AG04450 (cell line): ENCODE measurements at places on chromosomes 11 and 22. TPM values are rescaled to one million over a fixed set of nuclear protein-coding genes. Genes with fewer than 3 reads are reported as not detected.

The RFPL1 gene
- polyA plus RNA-seq = not detected in 2 replicates

GRCh38 chr11:57539342-57539741 is 1.9 kb downstream of the SMTNL1 start:
- DNase-seq = no peak

GRCh38 chr11:60879971-60880588 is 12.7 kb downstream of the ZP1 start:
- DNase-seq = no peak

- no peak for DNase-seq
Measured at GRCh38 chr11:103729617-103730016, 306.8 kb upstream of the DDI1 start.

The PGA4 gene
- polyA plus RNA-seq = 0.82 and 1.1 TPM in 2 replicates

GRCh38 chr11:104844451-104844850 is 53.8 kb downstream of the CASP12 start:
- DNase-seq = no peak

The ABTB2 gene
- 0.43 and 0.58 TPM in 2 replicates for polyA plus RNA-seq

- DNase-seq = no peak
Measured at GRCh38 chr11:47980907-47981621, 705 bp downstream of the PTPRJ start.

- DNase-seq = no peak
Measured at GRCh38 chr22:49303781-49304461, 523.8 kb downstream of the BRD1 start.

- DNase-seq = no peak
Measured at GRCh38 chr11:133175103-133175502, 357.2 kb downstream of the OPCML start.

The DRICH1 gene
- polyA plus RNA-seq = 0.09 and 0.17 TPM in 2 replicates

DNA sequence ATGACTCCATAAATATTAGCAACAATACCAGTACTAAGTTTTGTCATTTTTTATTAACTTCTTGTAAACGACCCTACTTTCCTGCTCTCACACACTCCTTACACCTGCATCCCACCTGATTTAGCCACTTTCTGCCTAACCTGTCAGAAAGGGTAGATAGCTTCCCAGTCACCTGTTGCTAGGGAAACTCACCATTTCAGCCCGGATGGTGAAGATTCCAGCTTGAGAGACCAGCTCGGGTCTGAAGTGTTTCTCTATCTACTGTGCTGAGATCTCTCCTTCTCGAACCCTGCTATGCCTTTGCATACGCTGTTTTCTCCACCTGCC is at the start of gene PARVG:
Gene PARVG (plus strand): TSS at position 220 of the 327 bp plus-strand sequence. CDS start 2,405 bp downstream, outside the sequence.
- no peak for DNase-seq

The CSNK2A3 gene
- 3.8 and 5.2 TPM in 2 replicates for polyA plus RNA-seq

- no peak for DNase-seq
Measured at GRCh38 chr11:95338430-95338991, 107.5 kb upstream of the SESN3 start.

The SLC22A8 gene
- polyA plus RNA-seq = not detected in 2 replicates

The E2F8 gene
- 0.98 and 1.0 TPM in 2 replicates for polyA plus RNA-seq

The HIKESHI gene
- 120 and 129 TPM in 2 replicates for polyA plus RNA-seq

DNA sequence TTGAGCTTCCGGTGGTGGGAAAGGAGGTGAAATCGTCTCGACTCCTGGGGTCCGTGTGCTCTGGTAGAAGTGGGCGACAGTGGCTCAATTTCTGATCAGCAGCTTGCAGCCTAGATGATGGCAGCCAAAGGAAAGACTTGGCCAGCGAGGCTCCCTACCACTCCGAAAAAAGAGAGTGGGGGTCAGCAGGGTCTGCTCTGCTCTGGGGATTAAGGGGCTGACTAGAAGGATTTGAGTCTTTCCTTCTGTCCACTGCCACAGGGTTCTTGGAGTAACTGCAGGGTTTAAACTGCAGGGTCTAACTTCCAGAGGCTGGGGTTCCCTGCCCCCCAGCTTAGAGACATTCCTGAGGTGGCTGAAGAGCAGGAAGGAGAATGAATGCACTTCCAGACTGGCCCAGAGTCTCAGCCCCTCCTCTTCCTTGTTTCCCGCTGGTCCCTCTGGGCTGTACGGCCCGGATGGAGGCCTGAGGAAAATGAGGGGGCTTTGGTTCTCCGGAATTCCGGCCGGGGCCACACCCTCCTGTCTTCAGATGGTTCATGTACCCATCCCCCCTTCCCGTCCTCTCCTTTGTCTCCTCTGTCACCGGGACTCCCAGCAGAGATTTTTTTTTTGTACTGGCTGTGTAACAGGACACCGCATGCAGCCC is 907 bp downstream of the SERPINH1 start:
- DNase-seq = no peak

The RIMBP3C gene
- not detected in 2 replicates for polyA plus RNA-seq

The RASSF10 gene
- polyA plus RNA-seq = not detected in 2 replicates
